HEK293T (cell line): ENCODE measurements at places on chromosomes 16 and 17.

DNA sequence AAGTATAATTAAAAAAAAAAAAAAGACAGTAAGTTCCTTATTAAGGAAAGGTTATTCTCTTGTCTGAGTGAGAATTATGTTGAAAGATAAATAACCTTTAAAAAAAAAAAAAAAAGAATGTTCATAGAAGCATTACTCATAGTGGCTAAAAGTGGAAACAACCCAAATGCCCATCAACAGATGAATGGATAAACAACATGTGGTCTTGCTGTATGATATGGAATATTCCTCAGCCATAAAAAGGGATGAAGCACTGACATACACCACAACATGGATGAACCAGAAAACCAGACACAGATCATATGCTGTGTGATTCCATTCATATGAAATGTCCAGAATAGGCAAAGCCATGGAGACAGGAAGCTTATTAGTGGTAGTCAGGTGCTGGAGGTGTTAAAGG is 9.2 kb upstream of the CCNF start:
- DNase-seq: no peak

GRCh38 chr16:85303354-85303883 is 191.1 kb upstream of the CIBAR2 start:
- peak; percentile 84 for DNase-seq

DNA sequence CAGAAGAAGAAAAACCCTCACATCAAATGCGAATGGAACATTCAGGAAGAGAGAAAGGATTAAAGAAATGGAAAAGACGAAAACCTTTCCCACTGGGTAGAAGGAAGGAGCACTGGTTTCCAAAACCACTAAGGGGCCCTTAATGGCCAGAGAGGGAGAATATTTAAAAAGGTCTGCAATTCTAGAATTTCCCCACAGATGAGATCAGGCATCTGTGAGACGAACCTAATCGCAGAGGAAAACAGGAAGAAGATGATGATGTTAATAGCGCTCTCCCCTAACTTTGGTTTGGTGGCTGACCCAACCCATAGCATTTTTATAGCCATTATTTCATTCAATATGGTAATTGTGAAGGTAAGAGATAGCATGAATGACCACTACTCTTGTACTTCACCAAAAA is 32.8 kb downstream of the XYLT1 start:
- no peak for DNase-seq

GRCh38 chr17:42895185-42895555 is 5.4 kb upstream of the G6PC1 start:
- no peak for DNase-seq

- no peak for DNase-seq
Observed at GRCh38 chr16:65178151-65178550, 56.3 kb upstream of the CDH11 start.

DNA sequence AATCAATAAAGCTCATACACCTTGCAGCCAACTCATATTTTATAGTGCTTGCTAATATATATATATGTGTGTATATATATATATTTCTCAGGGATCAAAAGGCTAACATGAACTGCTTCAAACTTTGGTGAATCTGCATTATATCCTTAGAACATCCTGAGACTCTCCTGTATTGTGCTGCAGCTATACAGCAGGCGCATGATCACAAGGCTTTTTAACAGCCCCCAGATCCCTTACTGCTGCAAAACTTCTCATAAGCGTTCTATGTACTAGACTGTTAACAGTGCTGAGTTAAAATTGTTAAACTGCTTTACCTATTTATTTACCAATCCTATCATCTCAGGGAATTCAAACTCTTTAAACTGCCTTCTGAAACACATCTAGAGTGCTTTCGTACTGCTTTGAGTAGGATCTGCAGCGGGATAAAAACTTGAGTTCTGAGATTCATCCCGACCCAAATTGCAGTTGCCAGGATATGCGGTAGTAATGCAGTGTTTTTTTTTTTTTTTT is 1.3 kb downstream of the GPATCH8 start:
- DNase-seq: no peak

DNA sequence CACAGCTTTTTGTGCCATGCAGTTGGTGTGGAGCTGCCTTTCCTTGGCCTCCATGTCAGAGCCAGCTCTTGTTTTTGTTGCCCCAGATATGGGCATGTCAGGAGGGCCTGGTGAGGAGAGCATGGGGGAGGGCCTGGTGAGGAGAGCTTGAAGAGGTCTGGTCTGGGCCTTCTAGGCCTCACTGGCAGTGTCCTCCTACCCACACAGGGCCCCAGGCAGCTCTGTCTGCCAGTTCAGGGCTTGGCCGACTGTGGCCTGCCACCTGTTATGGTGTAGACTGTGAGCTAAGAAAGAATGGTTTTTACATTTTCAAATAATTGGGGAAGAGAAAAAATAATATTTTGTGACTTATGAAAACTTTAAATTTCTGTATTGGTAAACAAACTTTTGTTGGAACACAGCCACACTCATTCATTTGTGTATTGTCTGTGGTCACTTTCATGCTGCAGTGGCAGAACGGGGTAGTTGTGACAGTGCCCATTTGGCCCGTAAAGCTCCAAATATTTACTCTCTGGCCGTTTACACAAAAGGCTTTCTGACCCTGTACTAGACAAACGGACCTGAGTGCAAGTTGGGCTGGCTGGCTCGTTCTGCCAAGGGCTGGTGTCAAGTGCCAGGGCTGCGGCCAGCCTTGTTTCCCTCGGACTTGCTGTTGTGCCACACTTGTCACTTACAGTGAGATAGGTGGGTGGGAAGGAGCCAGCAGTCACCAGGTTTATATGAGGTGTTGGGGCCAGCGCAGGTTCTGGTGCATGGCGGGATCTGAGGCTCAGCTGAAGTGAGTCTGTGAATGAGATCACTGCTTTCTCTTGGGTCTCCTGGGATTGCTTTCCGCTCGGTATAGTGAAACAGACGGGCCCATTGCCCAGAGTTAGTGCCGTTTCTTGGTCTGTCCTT is 18.2 kb downstream of the PGS1 start:
- DNase-seq: no peak
